ENCODE measurements at places on chromosomes 7 and 10.
A peak's percentile ranks its signal among the peaks of the same experiment; 100 is the strongest.

GRCh38 chr10:110783509-110784107 is 88.1 kb upstream of the PDCD4 start:
- peak; percentile 54 for DNase-seq

- no peak for DNase-seq
Measured at GRCh38 chr7:120583899-120584586, 273.9 kb downstream of the TSPAN12 start.

- no peak for DNase-seq
Measured at GRCh38 chr10:32065856-32066255, 9.6 kb upstream of the KIF5B start.

- peak; percentile 33 for DNase-seq
Measured at GRCh38 chr7:37201003-37201875, 247.4 kb downstream of the ELMO1 start.

- no peak for DNase-seq
Measured at GRCh38 chr10:102188298-102188940, 36.2 kb downstream of the NOLC1 start.

Data from stimulated activated CD8-positive, alpha-beta memory T cell treated with anti-CD3 and anti-CD28 coated beads, Interleukin-4, amount 100 ng/mL, for 24 hours (primary cell).